ENCODE measurements at places on chromosomes 11 and 22.

GRCh38 chr11:12794576-12795230, 120.5 kb downstream of the TEAD1 start:
- no peak for DNase-seq

GRCh38 chr11:127071606-127072005, 71.0 kb upstream of the KIRREL3 start:
- DNase-seq, result no peak

DNA sequence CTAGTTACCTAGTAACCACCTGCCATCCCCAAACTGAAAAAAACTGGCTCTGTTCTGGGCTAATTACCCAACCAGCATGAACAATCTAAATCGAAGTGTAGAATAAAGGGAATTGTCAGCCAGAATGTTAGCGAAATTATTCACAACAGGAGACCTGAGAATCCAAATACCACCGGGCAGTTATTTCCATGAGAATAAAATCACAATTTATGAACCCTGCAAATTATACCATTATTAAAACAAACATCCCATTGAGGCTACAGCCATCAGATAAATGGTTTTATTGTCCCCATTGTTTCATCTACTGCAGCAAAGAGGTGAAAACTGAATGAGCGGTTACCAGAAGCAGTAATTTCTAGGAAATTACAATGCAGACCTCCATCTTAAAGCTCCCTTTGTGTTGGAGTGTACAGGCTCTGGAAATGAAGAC, 21.7 kb downstream of the FAM168A start:
- no peak for DNase-seq

- no peak for DNase-seq
These were observed 115.8 kb downstream of the CSNK2A3 start for GRCh38 chr11:11237070-11237832.

- no peak for DNase-seq
These were observed 291.1 kb downstream of the CNTN5 start for GRCh38 chr11:99311870-99312269.

DNA sequence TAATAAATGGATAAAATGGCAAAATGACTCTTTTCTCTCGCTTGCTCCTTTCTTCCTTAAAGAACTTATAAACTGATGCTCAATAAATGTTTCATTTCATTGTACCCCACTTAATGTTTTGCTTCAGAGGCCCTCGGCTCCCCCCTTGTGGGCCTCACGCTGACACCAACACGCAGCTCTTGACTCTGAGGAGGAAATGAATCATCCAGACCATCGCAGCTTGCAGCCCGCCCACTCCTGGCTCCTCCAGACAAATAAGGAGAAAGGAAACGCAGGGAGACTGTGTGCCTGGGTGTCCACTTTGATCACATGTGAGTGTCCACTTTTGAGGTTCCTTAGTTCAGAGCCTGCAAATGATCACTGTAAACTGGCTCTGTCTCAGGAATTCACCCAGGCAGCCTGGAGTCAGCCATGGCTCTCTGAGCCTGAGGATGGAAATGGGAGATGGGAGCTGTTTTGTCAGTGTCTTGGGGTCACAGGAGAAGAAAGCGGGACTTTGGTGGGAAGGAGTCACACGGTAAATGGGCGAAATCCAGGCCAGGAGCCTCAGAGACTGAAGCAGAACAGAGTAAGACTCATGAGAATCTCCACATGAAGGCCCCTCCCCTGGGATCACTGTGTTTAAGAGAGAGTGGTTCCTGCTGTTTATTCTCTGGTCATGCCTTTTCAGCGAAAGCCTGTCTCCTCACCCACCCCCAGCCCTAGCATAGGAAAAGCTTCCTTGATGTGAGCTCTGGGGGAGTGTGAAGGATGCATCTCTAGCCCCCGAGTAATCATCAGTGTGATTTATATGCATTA, 96.5 kb downstream of the CWC15 start:
- no peak for DNase-seq

GRCh38 chr11:93291110-93291509, 39.4 kb upstream of the DEUP1 start:
- DNase-seq, result no peak

- DNase-seq, result no peak
These were observed 620.4 kb downstream of the BRD1 start for GRCh38 chr22:49207008-49208003.

DNA sequence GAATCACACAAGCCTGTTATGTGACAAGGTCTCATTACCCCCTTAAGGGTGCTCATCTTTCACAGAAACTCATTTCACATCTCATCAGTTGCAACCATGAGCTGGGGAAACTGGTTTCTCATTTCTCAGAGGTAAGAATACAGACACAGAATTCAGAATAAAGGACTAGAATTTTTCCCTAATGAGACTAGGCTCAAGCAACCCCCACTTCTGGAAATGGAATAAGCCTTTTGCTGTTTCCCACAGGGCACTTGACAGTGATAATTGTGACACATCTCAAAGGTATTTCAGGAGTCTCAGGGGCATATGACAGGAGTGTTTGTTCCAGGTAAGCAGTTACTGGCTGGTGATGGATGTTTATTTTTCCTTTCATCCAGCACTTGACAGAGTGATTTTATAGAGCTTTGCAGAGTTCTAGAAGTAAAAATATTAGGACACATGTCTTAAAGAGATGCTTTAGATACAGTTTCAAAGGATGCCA, 112.9 kb upstream of the DDI1 start:
- DNase-seq, result no peak

DNA sequence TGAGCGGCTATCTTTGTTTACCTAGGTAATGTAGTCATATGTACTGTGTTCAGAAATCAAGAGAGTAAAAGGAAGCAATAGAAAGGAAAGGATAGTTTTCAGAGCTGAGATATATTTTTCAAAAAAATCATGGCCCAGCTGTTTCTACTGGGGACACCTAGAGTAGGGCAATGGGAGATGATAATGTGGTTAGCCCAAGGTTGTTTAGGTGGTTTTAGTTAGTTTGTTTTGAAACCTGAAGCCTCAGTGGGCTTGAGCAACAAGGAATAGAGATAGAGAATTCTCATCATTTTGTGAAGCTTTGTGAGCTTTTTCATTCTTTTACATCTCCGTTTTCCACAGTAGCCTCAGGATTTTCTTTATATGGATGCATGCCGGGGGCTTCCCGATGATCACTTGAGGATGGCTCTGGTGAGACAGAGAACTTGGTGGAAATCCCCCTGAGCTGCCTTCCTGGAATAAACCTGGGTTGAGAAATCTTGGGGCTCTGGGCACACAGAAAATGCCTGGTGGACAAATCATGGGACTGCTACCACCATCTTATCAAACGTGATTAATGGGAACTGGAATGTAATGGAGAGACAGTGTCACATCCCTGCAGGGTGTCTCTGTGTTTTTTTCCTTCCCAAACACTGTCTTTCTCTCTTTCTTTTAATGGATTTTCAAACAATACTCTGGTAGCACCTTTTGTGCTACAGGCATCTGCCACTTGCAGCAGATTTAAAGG, 49.0 kb downstream of the ARHGAP42 start:
- DNase-seq, result no peak

DNA sequence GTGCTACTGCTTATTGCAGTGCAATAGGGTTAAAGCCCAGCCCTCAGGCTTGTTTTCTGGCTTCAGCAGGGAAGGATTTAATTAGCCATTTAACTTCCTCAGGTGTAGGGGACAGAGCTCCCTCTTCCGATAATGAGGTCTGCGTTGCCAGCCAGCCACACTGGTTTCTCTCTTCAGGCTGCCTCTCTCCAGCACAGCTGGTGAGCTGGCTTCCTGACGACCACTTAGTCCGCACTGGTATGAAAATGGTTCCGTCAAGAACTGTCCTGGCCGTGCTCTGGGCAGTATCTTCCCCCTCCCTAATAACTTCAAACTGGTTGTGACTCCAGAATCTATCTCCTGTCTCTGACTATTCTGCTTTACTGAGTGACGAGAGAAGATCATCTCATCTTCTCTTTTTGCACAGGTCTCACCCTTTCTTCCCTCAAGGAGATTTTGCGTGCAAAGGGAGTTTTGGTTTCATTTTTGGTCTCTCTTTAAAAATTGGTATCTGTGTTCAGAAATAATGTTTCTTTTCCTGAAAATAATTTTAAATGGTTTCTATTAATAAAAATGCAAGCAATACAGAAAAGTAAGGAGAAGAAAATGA, 49.2 kb downstream of the CNTN5 start:
- DNase-seq, result no peak

- DNase-seq, result no peak
These were observed 1.5 kb upstream of the JAML start for GRCh38 chr11:118226296-118226695.

DNA sequence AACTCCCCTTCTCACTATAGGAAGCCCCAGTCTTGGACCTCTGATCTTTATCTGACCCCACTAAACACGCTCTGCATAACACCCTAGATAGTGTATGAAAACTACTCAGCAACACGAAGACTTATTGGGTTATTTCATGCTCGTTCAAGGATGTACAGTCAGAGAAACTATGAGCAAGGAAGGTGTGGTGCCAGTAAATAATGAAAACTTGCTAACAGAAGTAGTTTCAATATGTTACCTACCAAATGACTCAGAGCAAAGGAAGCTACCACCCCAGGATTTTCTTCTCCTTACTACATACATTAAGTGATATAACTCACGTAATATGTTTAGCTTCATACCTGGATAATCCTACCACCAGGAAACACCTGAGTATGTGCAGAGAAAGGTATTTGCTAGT, 25.9 kb upstream of the LYVE1 start:
- no peak for DNase-seq

- DNase-seq, result no peak
These were observed 45.3 kb upstream of the SCUBE2 start for GRCh38 chr11:9136741-9137140.

DNA sequence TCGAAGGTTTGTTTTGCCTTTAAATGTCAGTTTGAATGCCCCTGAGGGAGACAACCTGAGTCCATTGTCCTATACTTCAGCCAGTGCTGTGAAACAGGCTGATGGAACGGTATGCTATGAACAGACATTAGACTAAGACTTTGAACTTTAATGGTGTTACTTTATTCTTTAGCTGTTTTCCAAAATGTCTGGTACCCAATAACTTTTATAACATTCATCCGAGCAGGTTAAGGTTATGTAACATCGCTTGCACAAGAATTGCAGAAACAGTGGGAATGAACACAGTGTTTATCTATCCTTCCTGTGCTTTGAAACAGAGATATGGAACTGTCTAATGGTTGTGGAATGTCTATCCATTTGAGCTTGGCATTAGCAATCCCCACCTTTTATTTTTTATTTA, 12.5 kb upstream of the PTS start:
- DNase-seq, result no peak

- no peak for DNase-seq
These were observed 53.4 kb downstream of the SCGB1A1 start for GRCh38 chr11:62472063-62472884.

- no peak for DNase-seq
These were observed 34.2 kb downstream of the DDX10 start for GRCh38 chr11:108698844-108699642.

DNA sequence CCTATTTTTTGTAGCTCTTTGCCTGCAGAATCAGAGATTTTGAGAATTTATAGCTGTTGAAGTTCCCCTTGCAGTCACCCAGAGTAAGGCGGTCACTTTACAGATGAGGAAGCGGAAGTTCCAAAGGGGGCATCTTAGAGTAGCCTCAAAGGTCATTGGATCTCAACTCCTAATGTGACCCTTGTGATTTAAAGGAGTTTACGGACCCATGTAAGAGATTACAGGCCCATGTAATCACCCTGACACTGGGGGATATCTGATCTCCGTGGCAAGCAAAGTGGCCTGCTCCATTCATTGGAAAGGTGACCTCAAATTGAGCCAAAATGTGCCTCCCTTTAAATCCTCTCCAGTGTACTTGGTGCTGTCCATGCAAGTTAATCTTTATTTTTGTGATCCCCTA, 15.7 kb downstream of the P2RX3 start:
- no peak for DNase-seq

DNA sequence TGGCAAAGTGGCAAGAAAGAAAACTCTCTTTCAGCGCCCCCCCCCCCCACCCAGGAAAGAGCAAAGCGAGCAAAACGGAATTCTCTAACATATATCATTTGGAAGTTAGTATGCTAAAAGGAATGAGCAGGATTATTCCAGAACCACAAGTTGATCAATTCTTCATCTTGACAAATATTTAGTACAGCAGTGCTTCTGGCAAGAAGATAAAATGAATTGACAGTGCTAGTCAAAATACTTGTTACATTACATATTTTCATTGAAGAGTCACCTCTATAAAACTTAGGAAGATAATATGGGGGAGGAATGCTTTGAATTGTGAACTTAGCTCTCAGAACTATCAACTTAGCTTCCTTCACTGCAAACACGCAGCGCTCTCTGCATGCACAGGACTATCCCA, 377.4 kb downstream of the DYNC2H1 start:
- DNase-seq, result no peak

DNA sequence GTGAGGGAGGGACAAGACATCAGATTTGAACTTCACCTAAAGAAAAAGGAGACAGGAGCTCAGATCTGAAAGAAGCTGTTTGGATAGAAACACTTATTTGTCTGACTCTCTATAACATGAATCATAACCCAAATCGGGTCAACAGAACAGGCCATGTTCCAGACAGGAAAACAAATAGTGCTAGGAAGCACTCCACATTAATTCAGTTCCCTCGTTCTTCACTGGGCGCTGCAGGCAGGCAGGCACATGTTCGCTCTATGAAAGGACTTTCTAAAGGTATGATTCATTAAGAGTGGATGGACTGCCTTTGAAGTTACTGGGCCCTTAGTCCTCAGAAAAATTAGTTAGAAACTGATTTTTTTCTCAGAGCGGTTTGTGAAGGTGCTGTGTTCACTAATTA, 137.5 kb upstream of the TRPC6 start:
- DNase-seq, result no peak

GRCh38 chr11:134399293-134399654, 12.8 kb downstream of the B3GAT1 start:
- no peak for DNase-seq

- DNase-seq, result no peak
These were observed 21.6 kb downstream of the NNMT start for GRCh38 chr11:114317787-114318137.

DNA sequence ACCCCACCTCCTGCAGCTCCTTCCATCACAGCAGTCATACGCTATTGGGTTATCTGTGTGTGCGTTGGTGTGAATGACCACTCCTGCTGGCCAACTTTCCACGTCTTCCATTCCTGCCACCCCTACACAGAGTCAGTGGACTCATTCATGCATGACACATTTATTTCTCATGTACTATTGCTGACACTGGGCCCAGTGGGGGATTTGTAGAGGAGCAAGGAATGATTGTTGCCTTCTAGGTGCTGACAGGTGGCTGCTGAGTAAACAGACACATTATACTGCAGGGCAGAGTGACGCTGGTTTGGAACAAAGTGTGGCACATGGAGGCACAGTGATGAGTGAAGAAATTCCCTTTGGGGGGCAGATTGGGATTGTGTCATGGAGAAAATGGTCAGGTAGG, 113.9 kb downstream of the CCDC81 start:
- DNase-seq, result no peak
